ENCODE measurements at places on chromosomes 11 and 22.

DNA sequence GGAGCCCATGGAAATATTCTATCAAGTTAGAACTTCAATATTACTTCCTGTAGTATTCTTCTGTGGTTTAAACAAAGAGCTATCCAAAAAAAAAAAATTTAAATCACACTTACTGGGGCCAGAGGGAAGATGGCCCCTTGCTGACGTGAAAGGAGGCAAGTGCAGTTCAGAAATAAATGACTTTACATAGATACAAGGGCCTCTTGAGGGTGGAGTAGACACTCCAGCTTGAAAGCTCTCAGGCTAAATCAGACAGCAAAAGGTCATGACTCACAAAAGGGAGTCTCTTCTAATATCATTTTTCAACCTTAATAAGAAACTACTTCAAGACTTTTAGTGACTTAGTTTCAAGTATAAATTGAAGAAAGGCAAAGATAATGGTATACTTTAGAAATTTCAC, 1160.3 kb downstream of the FAM181B start:
- DNase-seq: no peak

DNA sequence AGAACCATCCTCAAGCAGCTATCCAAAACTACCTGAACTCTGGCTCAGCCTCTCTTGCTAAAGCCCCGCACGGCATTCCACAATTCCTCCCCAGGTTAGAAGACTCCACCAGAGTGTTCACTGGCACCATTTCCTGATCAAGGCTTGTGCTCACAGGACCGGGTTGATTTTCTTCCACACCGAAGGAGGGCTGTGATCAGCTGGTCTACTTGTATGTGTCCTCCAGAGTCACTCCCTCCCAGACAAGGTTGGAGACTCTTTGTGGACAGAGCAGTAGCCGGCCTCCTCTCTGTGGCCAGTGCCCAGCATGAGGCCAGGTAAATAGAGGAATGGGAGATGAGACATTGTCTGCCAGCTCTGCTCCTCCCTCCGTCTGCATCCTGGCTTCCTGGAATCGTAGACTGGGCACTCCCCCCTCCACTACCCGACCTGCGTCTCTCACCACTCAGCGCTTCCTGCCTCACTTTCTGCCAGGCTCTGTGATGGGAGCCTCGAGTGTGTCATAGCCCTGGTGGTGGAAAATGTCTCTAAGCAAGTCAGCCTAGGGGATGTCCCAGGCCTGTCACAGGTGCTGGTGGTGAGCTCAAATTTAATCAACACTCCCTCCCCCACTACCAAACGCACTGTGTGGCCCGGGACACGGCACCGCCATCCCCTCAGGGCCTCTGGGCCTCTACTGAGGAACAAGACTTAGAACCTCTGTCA, 12.5 kb upstream of the TMPRSS6 start:
- no peak for DNase-seq

GRCh38 chr11:29564486-29564885, 452.3 kb downstream of the KCNA4 start:
- no peak for DNase-seq

DNA sequence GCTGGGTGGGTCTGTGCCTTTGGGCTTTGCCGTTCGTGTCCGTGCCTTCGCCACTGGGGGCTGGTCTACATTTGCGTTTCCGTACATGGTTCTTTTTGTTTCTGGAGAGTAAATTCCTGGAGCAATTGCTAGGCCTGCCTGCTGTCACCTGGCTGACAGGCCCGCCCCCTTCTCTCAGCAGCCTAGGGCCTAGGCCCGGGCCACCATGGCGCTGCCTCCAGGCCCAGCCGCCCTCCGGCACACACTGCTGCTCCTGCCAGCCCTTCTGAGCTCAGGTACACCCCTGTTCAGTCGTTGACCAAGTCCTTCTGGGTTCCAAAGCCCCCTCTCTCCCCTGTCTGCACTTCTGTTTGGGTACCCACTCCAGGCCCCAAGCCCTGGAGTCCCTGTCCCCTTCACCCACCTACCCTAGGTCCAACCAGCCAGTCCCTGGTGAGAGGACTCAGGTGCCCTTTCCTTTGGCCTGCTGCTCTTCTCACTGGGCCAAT, 649 bp downstream of the TMEM25 start:
- DNase-seq: no peak

DNA sequence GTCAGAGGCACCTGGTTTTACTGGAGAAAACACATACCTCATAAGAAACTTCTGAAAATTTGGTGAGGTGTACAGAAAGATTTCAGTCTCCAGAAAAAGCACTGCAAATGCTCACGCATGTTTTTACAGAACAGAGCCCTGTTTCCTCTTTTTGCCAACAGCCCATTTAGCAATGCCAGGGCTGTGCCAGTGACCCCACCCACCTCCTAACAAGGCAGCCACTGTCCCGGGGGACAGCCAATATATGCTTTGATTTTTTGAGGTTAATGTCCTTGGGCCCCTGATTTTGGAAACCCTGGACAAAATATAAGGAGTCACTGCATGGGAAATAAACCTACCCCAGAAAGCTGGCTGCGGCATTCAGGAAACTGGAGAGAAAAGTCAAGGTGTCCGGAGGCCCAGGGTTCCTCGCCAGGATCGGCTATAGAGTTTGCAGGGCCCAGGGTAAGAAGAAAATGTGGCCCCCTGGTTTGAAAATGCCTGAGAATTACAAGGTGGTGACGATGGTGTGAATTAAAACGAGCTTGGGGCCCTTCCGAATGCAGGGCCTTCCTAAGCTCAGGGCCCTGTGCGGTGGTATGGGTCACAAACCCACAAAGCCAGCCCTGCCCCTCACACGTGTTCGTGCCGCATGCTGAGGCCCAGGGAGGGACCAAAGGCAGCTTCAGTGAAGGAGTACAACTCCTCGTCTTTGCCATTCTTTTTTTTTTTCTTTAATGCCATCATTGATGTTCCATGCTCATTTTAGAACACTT, 71.1 kb upstream of the WNT7B start:
- DNase-seq: no peak

GRCh38 chr11:95152876-95153856, 63.5 kb downstream of the ENDOD1 start:
- no peak for DNase-seq

GRCh38 chr22:46214616-46215015, 35.5 kb downstream of the CDPF1 start:
- no peak for DNase-seq

GRCh38 chr11:35436581-35437250, 17.4 kb upstream of the SLC1A2 start:
- DNase-seq: no peak

DNA sequence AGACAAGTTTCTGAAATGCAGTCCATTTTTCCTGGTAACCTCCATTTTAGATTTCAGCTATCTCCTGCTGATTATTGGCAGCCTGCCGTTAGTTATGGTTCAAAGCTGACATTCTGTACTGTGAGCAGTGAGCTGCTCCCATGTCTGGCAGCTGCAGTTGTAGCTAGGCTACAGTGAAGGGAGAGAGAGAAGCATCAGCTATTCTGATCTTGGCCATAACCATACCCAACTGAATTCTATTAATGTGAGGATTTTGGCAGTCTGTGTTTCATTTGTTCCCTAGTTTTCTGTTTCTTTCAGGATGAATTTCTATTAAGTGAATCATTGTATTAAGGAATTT, 33.4 kb downstream of the SIK2 start:
- DNase-seq: peak; percentile 22

- no peak for DNase-seq
These were observed 93.2 kb downstream of the TBC1D22A start for GRCh38 chr22:46855681-46856080.

DNA sequence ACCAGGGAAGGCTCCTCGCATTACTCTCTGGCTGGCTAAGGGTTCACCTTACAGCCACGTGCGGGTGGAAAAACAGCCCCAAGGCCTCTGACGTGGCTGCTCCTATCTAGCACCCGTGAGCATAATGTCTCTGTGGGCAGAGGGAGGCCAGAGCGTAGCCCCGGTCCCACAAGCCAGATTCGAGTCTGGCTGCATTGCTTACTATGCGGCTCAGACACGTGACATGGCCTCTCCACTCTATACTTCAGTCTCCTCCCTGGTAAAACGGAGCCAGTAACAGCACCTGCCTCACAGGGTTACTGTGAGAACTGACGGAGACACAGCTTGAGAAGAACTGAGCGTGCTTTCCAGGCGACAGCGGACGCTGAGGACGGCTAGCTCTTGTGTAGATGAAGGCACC, 105.8 kb upstream of the BID start:
- no peak for DNase-seq

- no peak for DNase-seq
These were observed 941.7 kb downstream of the OPCML start for GRCh38 chr11:132590554-132590953.

- peak; percentile 45 for DNase-seq
These were observed 25.0 kb downstream of the MTMR3 start for GRCh38 chr22:29907753-29908515.

GRCh38 chr11:71519546-71519945, 7.5 kb upstream of the KRTAP5-7 start:
- no peak for DNase-seq

- DNase-seq: no peak
These were observed 76.7 kb upstream of the BARX2 start for GRCh38 chr11:129298988-129299387.

GRCh38 chr22:45703758-45704157, 32.1 kb downstream of the ATXN10 start:
- DNase-seq: no peak

DNA sequence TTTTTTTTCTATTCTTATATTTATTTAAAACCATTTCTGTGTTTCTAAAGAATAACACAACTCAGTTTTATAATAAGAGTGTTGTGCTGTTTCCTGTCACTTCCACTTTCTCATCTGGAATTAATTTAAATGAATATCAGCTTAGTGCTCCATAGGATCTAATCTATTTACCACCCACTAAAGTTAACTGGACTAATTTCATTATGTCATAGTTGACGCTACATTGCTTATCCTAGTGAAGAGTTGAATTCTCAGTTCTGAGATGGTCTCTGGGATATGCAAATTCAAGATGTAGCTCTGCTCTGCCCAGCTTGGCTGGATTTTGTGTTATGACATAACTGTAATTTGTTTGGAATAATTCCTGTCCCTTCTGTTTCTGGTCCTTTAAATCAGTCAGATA, 380.1 kb downstream of the METTL15 start:
- no peak for DNase-seq

DNA sequence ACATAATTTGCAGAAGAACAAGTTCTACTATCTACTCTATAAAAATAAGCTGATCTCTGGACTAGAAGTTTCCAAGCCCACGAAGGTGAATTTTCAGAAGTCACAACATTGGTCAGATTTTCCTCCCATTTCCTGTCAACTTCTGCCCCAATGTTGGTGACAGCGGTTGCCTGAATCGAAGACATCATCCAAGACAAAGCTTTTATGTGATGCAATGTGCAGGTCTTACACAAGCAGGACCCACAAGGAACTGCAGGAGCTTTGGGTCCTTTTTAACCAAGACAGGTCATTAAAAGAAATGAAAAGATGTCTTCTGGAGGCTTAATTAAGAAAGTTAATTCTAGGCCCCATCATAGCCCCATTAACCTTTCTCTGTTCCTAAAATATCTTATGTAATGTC, 125.6 kb upstream of the BLID start:
- DNase-seq: no peak

GRCh38 chr11:118180300-118180703, 3.9 kb upstream of the SCN2B start:
- DNase-seq: peak; percentile 81

GRCh38 chr11:61095021-61095420, 7.3 kb upstream of the CD5 start:
- DNase-seq: no peak

GRCh38 chr11:15824060-15824459, 532.3 kb downstream of the SOX6 start:
- DNase-seq: no peak

GRCh38 chr11:33445761-33446161, 188.6 kb downstream of the HIPK3 start:
- DNase-seq: no peak

All from C1 segment of cervical spinal cord (tissue), 14 donors.